NCI-H2081 treated with DMSO at 0.1 percent for 48 hours (cell line): ENCODE measurements at places on chromosomes 6 and 20.

- no peak for DNase-seq
These were observed 7.1 kb downstream of the VNN2 start for GRCh38 chr6:132750455-132751248.

GRCh38 chr20:36473164-36473563, 68.2 kb upstream of the MYL9 start:
- no peak for DNase-seq

DNA sequence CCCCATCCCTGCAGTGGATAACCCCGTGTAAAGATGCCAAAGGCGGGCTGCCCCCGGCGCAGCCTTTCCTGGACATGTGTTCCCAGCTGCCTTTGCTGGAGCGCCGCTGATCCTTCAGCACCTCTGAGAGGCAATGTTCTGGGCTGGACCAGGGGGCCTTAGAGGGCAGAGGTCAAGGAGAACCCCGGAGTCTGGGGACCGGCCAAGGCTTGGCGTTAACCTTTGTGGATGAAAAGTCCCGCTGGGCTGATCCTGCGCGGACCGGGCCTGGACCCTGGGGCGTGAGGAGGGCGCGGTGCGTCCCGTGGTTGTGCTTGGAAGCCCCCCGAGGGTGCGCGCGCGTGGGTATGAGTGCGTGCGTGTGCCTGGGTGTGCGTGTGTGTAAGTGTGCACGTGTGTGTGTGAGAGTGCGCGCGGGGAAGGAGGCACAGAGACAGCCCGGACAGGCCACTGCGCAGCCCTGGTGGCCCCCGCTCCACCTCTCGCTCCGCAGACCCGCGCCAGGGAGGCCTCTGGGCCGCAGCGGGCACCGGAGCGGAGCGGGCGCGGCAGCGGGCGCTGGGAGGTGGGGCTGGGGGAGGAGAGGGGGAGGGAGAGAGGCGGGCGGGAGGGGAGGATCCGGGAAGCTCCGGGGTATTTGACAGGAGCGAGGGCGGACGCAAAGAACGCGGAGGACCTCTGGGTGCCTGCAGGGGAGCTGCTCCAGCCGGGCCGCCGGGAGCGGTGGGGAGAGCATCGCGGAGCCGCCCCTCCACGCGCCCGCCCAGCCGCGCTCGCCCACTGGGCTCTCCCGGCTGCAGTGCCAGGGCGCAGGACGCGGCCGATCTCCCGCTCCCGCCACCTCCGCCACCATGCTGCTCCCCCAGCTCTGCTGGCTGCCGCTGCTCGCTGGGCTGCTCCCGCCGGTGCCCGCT, at the start of gene SMOC2:
Gene SMOC2, plus strand, starts transcription at position 665 of the 914 bp plus-strand sequence. Its CDS starts 187 bp downstream, at position 852.
- no peak for DNase-seq

GRCh38 chr6:52512199-52512598, 64.7 kb downstream of the TRAM2 start:
- no peak for DNase-seq

DNA sequence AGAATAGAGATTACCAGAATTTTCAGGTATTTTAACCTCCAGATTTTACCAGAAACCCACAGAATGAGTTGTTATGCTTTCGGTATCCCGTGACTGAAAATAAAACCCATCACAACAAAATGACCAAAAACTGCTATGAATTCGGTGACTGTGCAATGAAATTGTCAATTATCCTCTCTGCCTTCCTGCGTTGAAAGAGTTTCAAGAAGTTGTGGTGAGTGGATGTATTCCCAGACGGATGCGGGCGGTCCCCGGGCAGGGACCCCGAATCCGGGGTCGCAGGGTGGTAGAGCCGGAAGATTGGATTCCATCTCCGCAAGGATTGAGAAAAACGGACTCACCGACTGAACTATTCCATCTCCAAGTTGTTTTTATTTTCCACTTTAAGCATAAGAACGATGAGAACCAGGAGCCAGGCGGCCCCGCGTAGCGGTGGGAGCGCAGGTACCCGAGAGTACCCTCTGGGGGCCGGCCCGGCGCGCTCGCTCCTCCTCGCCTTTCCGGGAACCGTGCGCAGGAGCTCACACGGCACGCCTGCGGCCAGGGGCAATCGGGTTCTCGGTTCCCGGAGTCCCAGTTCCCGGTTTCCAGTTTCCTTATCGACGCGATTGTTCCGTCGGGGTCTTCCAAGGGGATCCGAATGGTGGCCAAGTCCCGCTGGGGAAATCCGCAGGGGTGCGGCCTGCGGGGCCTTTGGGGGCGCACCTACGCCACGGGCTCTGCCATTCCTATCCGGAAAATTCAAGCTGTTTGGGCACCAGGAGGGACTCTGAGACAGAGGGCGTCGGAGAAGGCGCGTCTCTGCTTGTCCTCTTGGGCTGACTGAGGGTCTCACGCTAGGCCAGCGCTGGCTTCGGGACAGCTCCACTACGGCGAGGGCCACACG, 104.9 kb upstream of the PRDM1 start:
- DNase-seq = no peak

DNA sequence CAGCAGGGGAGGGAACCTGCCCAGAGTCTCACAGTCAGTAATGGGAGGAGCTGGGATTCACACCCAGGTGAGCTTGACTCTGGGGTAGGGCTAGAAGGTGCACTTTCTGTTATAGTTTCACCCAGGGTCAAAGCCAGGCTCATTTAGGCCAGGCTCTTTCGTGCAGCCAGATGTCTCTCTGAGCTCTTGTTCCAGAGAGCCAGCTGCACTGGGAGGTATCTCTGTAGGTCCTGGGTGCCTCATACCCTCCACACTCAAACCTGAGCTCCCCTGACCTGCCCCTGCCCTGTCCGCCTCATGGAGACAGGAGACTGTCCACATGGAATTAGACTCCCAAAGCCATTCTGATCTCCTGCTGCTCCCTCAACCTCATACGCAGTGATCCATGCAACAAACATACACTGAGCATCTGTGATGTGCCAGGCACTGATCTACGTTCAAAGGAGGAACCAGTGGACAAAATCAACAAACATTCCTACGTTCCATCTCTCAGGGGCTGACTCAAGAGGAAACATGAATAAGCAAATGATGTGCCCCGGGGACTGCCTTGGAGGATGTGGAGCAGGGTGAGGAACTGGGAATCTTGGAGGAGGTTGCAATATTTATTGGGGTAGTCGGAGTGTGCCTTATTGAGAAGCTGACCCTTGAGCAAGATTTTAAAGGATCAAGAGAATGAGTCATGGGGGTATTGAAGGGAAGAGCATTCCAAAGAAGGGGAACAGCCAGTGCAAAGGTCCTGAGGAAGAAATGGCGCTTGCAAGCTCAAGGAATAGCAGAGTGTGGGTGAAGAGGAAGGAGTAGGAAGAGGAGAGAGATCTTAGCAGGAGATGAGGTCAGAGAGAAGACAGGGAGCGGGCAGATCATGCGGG, 71.3 kb upstream of the TOX2 start:
- DNase-seq = no peak

DNA sequence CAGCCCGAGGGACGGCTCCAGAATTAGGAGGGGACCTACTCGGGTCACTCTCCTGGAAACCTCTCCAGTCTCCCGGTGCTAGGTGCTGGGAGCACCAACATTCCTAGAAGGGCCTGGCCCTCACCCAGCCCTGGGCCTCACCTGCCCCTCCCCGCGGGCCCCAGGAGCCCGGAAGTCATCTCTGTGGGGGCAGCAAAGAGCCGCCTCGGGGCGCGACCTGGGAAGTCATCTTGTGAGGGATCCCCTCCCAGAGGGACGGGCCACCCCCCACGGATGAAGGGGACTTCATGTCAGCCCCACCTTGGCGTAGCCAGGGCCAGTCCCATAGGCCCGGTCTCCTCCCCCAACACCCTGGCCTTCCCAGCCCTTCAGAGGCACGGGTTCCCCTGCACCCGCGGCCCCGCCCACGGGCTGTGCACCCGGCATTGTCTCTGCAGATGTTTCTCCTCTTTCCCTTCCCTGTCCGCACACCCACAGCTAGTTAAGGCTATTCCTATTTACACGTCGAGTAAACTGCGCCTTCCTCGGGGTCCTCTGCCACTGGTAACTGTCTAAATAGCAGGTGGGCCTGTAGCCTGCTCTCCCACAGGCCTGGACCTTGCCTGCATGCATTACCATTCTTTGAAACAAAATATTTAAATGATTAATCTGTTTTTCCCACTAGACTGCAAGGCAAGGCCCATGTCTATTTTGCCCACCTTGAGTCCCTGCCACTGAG, 896 bp upstream of the RNASET2 start:
- no peak for DNase-seq

- DNase-seq = no peak
These were observed 10.2 kb downstream of the CHMP4B start for GRCh38 chr20:33821270-33821836.

GRCh38 chr6:116029535-116029934, 31.2 kb downstream of the FRK start:
- no peak for DNase-seq

- no peak for DNase-seq
These were observed 299.3 kb downstream of the CDH4 start for GRCh38 chr20:61551401-61551800.

- no peak for DNase-seq
These were observed 77.6 kb upstream of the MOCS1 start for GRCh38 chr6:40011844-40012243.

GRCh38 chr20:56111961-56112730, 106.8 kb upstream of the CBLN4 start:
- no peak for DNase-seq

- DNase-seq = no peak
These were observed 142.6 kb upstream of the TAB2 start for GRCh38 chr6:149174962-149175361.

- DNase-seq = no peak
These were observed 226.9 kb upstream of the RREB1 start for GRCh38 chr6:6880745-6881437.
